WTC11 (cell line): ENCODE measurements at places on chromosomes 1 and 21. TPM values are rescaled to one million over a fixed set of nuclear protein-coding genes. Genes with fewer than 3 reads are reported as not detected.
A peak's percentile ranks its signal among the peaks of the same experiment; 100 is the strongest.

- H3K27me3 ChIP-seq, result no peaks in the 10 kb centered on the region; the same call in 1 of the 2 replicates
- H3K4me1 ChIP-seq, result peaks cover 46% of the 10 kb centered on the region
- H3K36me3 ChIP-seq, result no peaks in the 10 kb centered on the region; the same call in 1 of the 2 replicates
- peak overlapping the region; percentile 12; the same call in 1 of the 2 replicates for H3K4me3 ChIP-seq
Observed at GRCh38 chr21:38506661-38507281, 8.5 kb upstream of the ERG start.

- H3K27me3 ChIP-seq, result peaks cover 14% of the 10 kb centered on the region
- no peaks in the 10 kb centered on the region for H3K4me1 ChIP-seq
- DNase-seq, result no peak
- no peak overlapping the region for H3K27ac ChIP-seq
Observed at GRCh38 chr1:34774957-34775356, 6.1 kb upstream of the GJB3 start.

The FAM177B gene
- total RNA-seq, result not detected in 3 replicates

- H3K27ac ChIP-seq, result no peak overlapping the region
- H3K4me3 ChIP-seq, result no peak overlapping the region
- H3K36me3 ChIP-seq, result no peaks in the 10 kb centered on the region
- H3K4me1 ChIP-seq, result peaks cover 18% of the 10 kb centered on the region
- DNase-seq, result no peak
- H3K27me3 ChIP-seq, result no peaks in the 10 kb centered on the region
Observed at GRCh38 chr1:167670563-167670962, 40.5 kb downstream of the RCSD1 start.

GRCh38 chr1:73593804-73594203 is 604.2 kb downstream of the LRRIQ3 start:
- H3K4me3 ChIP-seq, result no peak overlapping the region
- no peaks in the 10 kb centered on the region for H3K27me3 ChIP-seq
- DNase-seq, result no peak
- H3K27ac ChIP-seq, result peak overlapping the region; percentile 37

DNA sequence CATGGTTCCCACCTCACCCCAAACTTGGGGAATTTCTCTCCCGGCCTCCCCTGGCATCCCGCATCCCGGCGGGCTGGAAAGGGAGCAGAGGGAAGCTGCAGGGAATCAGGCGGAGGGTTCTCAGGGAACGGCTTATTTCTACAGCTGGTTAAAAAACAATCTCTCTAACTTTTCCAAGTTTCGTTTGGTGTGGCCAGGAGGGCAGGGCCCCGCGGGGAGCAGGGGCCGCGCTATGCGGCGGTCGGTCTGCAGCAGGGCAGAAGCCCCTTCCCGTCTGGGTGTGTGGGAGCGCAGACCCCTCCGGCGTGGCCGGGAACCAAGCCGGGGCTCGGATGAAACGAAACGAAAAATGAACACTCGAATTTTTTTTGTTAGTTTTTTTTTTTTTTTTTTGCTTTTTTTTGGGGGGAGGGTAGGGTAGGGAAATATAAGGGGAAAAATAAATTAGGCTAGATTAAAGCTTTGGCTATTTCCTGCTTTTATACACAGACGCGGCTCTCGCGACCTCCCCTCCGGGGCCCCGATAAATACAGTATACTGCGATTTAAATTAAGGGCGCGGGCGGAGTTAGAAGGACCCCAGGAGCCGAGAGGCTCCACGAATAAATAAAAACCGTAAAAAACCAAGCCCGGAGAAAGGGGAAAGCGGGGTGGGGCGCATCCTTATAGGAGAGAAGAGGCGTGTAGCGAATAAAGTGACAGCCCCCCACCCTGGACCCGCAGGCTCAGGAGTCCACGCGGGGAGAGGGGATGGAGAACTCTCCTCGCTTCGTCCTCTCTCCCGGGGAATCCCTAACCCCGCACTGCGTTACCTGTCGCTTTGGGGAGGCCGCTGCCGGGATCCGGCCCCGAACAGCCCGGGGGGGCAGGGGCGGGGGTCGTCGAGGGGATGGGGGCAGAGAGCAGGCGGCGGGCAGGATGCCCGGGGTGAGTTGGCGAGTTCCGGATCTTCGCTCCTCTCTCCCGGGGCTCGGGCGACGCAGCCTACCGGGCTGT is 2.1 kb downstream of the POU3F1 start:
- H3K4me1 ChIP-seq, result peaks cover 44% of the 10 kb centered on the region
- no peak for DNase-seq
- H3K4me3 ChIP-seq, result peak overlapping the region; percentile 85
- no peak overlapping the region for H3K27ac ChIP-seq

GRCh38 chr21:24210130-24210529 is 1397.2 kb downstream of the MRPL39 start:
- no peak for DNase-seq
- H3K27ac ChIP-seq, result no peak overlapping the region
- H3K27me3 ChIP-seq, result peaks cover 4% of the 10 kb centered on the region

GRCh38 chr1:188769181-188769580 is 1708.5 kb downstream of the BRINP3 start:
- peak; percentile 61 for DNase-seq
- H3K27me3 ChIP-seq, result no peaks in the 10 kb centered on the region
- H3K4me1 ChIP-seq, result peaks cover 23% of the 10 kb centered on the region

- H3K36me3 ChIP-seq, result no peaks in the 10 kb centered on the region
- peak overlapping the region; percentile 50 for H3K4me3 ChIP-seq
- peaks cover 23% of the 10 kb centered on the region for H3K4me1 ChIP-seq
Observed at GRCh38 chr21:33063907-33064622, 5.9 kb upstream of the OLIG1 start.

The PLA2G2C gene
- total RNA-seq, result not detected in 3 replicates

DNA sequence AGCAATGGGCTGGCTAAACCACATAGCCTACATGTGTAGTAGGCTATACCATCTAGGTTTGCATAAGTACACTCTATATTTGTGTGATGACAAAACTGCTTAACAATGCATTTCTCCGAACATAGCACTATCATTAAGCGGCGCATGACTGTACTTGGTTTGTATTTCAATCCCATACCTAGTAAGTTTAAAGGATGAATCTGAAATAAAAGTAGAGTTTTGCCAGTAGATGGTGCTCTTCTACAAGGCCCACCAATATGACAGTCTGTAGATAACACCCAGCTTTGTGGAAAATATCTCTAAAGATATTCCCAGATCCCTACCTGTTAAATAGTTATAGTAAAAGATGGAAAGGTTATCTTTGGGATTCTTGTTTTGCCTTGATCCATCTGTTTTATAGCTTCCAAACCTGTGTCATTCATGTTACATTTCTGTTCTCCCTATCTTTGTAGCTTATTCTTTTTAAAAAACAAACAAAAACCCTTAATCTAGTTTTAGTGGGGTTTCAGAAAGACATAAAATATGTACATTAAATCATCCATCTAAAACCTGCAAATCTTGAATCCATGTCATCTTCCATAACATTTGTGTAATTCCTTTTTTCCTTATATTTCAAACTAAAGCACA is 33.9 kb upstream of the ASPM start:
- peaks cover 23% of the 10 kb centered on the region for H3K36me3 ChIP-seq
- no peaks in the 10 kb centered on the region for H3K4me1 ChIP-seq
- no peak overlapping the region for H3K27ac ChIP-seq
- H3K4me3 ChIP-seq, result no peak overlapping the region
- H3K27me3 ChIP-seq, result no peaks in the 10 kb centered on the region

DNA sequence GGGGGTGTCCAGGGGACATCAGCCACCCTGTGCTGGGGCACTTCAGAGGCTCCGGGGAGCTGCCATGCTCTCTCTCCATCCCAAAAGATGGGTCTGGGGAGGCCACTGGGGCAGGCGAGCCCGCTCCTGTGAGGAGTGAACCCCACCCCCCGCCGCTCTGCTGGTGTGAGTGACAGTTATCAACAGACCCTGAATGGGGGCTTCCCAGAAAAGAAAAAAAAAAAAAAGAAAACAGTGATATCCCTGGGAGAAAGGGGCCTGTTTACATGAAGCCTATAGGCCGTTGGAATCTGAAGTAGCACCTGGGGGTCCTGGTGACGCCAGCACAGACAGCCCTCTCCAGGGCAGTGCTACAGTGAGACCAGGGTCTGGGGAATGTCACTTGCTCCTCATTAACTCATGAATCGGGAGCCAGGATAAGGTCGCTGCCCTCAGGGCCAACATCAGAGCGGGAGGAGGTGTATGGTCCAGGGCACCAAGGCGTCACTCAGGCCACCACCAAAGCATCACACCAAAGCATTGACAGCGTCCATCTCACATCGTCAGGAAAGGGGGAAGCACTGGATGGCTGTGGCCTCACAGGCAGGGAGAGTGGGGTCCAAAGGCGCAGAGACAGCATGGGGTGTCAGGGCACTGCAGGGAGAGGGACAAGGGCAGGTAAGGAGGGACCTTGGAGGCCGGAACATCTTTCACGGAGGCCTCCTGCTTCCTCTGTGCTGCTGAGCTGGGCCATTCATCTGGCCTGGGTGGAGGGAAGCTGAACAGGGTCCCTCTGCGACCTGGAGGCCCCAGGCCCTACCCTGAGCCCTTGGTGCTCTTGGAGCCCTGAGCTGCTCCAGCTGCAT is 8.4 kb upstream of the NPHP4 start:
- H3K4me1 ChIP-seq, result peaks cover 11% of the 10 kb centered on the region
- no peak overlapping the region for H3K4me3 ChIP-seq
- H3K36me3 ChIP-seq, result no peaks in the 10 kb centered on the region
- 0 out of 2 replicates have a peak overlapping the region, but pooled peaks have one; percentile 8 for H3K27ac ChIP-seq
- DNase-seq, result peak; percentile 6

The TNFRSF18 gene
- 0.83 to 1.2 TPM (median 1.1 TPM) in 3 replicates for total RNA-seq

The FLG2 gene
- total RNA-seq, result not detected in 3 replicates

The MEAF6 gene
- 37.4 to 41.3 TPM (median 41.0 TPM) in 3 replicates for total RNA-seq

DNA sequence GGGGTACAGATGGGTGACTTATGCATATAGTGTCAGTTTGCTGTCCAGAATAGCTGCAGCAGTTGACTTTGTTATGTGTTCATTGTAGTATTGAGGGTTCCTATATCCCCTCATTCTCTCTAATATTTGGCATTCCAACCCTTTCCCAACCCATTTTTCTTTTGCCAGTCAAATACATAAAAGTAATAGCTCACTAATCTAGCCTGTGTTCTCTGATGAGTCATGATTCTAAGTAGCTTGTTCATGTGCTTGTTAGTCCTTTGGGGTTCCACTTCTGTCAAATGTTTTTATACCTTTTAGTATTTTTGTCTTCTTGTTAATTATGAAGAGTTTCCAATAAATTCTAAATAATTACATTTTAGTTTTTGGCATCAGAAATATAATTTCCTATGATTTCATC is 99.2 kb upstream of the MROH9 start:
- no peak overlapping the region for H3K27ac ChIP-seq
- DNase-seq, result no peak
- H3K36me3 ChIP-seq, result peaks cover 7% of the 10 kb centered on the region
- no peaks in the 10 kb centered on the region for H3K4me1 ChIP-seq
- H3K4me3 ChIP-seq, result no peak overlapping the region

- DNase-seq, result no peak
- no peak overlapping the region for H3K27ac ChIP-seq
Observed at GRCh38 chr1:29505532-29506220, 269.4 kb downstream of the PTPRU start.

DNA sequence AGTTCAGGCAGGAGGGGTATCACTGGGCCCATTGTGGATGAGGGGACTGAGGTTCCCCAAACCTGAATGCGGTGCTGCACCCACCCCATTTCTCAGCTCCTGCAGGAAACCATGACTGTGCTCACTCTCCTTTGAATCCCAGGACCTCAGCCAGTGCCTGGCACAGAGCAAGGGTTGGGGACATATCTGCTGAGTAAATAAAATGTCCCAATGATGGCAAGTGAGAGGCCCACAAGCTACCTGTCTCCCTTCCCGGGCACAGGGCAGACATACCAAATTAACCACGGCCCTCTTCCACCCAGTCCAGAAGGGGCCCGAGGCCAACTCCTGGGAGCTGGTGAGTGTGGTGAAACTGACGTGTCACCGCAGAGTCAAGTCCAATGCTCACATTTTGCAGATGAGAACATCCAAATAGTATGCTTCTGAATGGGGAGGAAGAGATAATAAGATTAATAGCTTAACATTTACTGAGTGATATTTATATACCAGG is 97.6 kb downstream of the EPHB2 start:
- H3K4me3 ChIP-seq, result no peak overlapping the region
- H3K27ac ChIP-seq, result no peak overlapping the region
- DNase-seq, result no peak
- no peaks in the 10 kb centered on the region for H3K27me3 ChIP-seq
- H3K36me3 ChIP-seq, result no peaks in the 10 kb centered on the region
- peaks cover 26% of the 10 kb centered on the region for H3K4me1 ChIP-seq

The DHDDS gene
- 44.9 to 55.4 TPM (median 47.1 TPM) in 3 replicates for total RNA-seq

The CNKSR1 gene
- 18.0 to 20.5 TPM (median 19.7 TPM) in 3 replicates for total RNA-seq

The WDR64 gene
- not detected in 3 replicates for total RNA-seq

GRCh38 chr1:5990913-5991312 is 1.3 kb downstream of the NPHP4 start:
- no peak for DNase-seq
- H3K36me3 ChIP-seq, result peaks cover under 1% of the 10 kb centered on the region; the same call in 1 of the 2 replicates

The RIPK4 gene
- 13.7 to 20.1 TPM (median 14.0 TPM) in 3 replicates for total RNA-seq

DNA sequence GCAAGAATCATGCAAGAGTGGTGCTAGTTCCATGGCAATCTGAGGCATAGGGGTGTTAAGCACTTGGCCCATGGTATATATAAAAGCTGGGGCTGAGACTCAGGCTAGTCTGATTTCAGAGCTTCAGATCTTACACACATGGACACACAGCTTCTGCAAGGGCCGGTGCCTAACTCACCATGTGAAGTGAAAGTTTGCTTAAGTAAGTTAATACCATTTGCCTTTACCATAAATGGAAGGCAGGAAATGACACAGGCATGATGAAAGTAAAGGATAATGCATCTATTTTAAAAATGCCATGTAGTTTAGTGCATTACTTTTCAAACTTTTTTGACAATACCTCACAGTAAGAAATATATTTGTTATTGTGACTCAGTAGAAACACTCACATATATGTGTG is 122.6 kb downstream of the KCNJ6 start:
- no peak for DNase-seq
- no peak overlapping the region for H3K4me3 ChIP-seq
- H3K4me1 ChIP-seq, result no peaks in the 10 kb centered on the region
- no peak overlapping the region for H3K27ac ChIP-seq
- no peaks in the 10 kb centered on the region for H3K36me3 ChIP-seq
- no peaks in the 10 kb centered on the region for H3K27me3 ChIP-seq

DNA sequence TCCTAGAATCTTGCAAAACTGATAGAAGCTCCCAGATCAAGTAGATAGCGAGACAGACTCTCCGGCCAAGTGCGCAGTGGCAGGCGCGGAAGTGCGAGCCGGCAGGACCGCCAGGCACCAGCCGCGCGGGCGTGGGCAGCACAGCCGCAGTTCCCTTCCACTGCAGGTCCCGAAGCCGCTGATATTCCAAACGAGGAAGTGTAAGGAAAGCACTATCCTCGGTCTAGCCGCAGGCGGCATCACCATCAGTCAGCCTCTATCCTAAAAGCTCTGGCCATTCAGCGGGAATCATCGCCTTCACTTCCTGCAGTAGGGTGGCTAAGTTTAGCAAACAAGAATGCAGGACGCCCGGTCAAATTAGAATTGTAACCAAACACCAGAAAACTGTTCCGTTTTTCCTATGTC is 710 bp downstream of the GLRX2 start:
- peaks cover 17% of the 10 kb centered on the region for H3K27me3 ChIP-seq
- H3K36me3 ChIP-seq, result no peaks in the 10 kb centered on the region
- H3K4me3 ChIP-seq, result peak overlapping the region; percentile 82
- no peak overlapping the region; the same call in 1 of the 2 replicates for H3K27ac ChIP-seq

GRCh38 chr1:29675481-29676263 is 439.4 kb downstream of the PTPRU start:
- H3K27me3 ChIP-seq, result no peaks in the 10 kb centered on the region; the same call in 1 of the 2 replicates
- H3K4me1 ChIP-seq, result peaks cover 9% of the 10 kb centered on the region
- H3K27ac ChIP-seq, result no peak overlapping the region
- no peak for DNase-seq
- H3K4me3 ChIP-seq, result no peak overlapping the region

The ANGPTL3 gene
- not detected in 3 replicates for total RNA-seq

The ESPN gene
- 46.1 to 70.3 TPM (median 68.1 TPM) in 3 replicates for total RNA-seq

The KCNA2 gene
- 0.41 to 0.87 TPM (median 0.50 TPM) in 3 replicates for total RNA-seq
